Hematopoietic multipotent progenitor cell treated with erythropoietin and hydrocortisone succinate and interleukin-3 and kit ligand, for 15 days (in vitro differentiated cells): ENCODE measurements at places on chromosomes 3 and 15.

DNA sequence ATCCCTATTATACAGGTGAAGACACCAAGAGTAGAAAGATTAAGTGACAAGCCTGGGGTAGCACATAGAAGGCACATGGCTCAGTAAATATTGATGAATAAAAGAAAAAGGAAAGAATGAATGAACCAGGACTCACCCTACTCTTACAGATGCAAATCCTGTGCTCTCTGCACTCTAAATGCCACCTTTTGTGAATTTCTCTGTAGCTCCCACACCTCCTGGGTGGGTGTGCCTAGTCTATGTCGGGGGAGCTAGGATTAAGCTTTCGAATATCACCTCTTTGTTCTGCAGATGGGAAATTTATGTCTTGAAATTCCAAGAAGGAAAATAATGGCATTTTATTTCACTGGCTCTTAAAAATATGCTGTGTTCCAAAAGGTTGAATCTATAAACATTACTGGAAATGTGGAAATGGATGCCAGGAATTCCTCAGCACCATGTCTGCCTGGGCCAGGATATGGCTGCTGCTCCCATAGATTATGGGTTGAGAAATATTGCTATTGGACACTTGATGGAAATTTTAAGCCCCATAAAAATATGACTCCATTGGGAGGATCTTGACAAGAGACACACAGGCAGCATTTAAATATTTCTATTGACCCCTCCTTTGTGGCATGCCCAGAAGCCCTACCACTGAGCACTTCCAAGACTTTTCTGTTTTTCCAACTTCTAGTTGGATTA lies 43.3 kb downstream of the CCNB2 start:
- DNase-seq, result no peak

DNA sequence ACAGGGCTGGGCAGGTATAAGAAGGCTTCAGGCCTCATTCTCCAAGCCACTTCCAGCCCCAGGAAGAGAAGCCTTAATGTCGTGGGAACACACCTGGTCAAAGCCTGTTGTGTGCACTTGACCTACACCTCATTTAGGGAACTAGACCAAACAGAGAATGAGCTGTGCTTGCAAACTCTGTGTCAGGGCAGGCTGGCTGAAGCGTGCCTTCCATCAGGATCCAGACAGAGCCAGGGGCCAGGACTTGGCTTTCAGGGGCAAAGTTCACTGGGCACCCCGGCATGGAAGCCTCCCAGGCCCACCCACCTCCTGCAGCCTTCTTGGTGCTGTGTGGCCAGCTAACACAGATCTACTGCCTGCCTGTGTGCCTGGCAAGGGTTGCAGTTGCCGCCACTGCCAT lies 11.5 kb downstream of the RBPMS2 start:
- no peak for DNase-seq

DNA sequence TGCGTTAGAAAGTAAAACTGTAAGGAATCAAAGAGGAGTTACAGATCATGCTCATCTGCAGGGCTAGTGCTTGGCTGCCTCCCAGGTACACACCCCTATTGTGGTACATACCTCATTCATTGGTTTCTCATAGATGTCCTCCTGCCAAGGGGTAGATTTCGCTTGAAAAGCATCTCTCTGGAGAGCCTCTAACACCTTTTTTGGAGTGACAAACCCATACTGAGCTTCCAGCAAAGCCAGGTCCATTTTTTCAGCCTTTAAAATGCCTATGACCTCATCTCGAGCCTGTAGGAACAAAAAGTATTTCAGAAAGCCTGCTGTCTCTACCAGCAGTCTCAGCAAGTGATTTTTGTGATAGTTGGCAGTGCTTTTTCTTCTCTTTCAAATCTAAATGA lies 112.1 kb downstream of the CMSS1 start:
- no peak for DNase-seq

DNA sequence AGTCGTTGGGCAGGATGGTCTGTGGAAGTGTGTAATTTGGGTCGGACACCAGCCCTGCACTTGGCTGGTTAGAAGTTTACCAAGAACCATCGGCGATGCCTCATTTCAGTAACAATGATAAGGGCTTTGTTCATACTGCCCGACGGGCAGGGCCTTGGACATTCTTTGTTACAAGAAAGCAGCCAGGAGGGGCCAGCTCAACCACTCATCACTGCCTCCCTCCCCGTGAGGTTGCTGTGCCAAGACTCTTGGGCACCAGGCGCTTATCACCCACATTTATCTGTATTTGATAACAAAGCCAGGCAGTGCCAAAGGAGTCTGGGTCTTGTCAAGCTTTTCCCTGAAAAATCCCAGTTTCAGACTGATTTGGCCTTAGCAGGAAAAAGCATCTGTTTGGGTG lies 235.0 kb downstream of the ADAMTS17 start:
- DNase-seq, result no peak
